Pancreas (tissue), 10 donors: ENCODE measurements at places on chromosomes 16 and 17. TPM values are rescaled to one million over a fixed set of nuclear protein-coding genes. Genes with fewer than 3 reads are reported as not detected.

DNA sequence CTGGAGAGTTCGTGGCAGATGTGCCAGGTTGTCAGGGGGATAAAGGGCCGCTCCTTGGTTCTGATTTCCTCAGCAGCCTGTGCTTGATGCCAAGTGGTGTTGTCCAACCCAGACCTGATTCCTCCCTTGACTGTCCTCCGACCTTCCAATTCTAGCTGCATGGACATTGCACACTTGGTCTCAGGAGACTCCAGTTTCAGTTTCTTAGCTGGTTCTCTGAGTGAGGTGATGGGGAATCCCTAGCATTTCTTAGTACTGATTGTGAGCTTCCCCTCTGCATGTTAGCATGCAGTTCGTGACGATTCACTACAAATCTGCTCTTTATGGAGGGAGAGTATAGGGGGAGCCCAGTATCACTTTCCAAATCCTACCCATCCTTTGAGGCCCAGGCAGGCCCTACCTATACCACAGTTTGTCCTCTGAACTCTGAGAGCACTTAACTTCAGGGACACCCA is 12.4 kb upstream of the CCR7 start:
- no peaks in the 10 kb centered on the region for H3K4me1 ChIP-seq
- no peaks in the 10 kb centered on the region for H3K36me3 ChIP-seq
- H3K27ac ChIP-seq, result no peak overlapping the region
- no peak for DNase-seq
- H3K4me3 ChIP-seq, result no peak overlapping the region

DNA sequence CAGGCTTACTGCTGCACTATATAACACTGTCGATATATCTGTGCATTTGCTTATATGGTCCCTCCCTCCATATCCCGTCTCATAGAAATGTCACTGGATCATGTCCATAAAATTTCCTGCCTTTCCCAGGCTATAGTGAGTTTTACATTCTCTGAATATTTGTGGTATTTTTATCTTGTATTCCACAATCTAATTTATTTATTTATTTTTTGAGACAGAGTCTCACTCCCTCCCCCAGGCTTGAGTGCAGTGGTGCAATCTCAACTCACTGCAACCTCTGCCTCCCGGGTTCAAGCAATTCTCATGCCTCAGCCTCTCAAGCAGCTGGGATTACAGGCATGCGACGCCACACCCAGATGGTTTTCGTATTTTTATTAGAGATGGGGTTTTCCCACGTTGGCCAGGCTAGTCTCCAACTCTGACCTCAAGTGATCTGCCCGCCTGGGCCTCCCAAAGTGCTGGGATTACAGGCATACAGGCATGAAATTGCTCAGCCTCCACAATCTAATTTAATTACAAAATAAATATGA is 12.9 kb downstream of the TRIM37 start:
- no peaks in the 10 kb centered on the region for H3K27me3 ChIP-seq
- H3K4me1 ChIP-seq, result no peaks in the 10 kb centered on the region
- no peak for DNase-seq
- H3K36me3 ChIP-seq, result no peaks in the 10 kb centered on the region

The KSR1 gene
- total RNA-seq, result 104 TPM

The TBC1D3C gene
- not detected for total RNA-seq

- no peaks in the 10 kb centered on the region for H3K4me1 ChIP-seq
- H3K4me3 ChIP-seq, result no peak overlapping the region
- H3K27me3 ChIP-seq, result no peaks in the 10 kb centered on the region
These were observed 56.5 kb downstream of the XPO6 start for GRCh38 chr16:28155293-28155692.

The MYO15B gene
- 45.0 TPM for total RNA-seq
